ENCODE measurements at places on chromosomes 11 and 22. TPM values are rescaled to one million over a fixed set of nuclear protein-coding genes. Genes with fewer than 3 reads are reported as not detected.

DNA sequence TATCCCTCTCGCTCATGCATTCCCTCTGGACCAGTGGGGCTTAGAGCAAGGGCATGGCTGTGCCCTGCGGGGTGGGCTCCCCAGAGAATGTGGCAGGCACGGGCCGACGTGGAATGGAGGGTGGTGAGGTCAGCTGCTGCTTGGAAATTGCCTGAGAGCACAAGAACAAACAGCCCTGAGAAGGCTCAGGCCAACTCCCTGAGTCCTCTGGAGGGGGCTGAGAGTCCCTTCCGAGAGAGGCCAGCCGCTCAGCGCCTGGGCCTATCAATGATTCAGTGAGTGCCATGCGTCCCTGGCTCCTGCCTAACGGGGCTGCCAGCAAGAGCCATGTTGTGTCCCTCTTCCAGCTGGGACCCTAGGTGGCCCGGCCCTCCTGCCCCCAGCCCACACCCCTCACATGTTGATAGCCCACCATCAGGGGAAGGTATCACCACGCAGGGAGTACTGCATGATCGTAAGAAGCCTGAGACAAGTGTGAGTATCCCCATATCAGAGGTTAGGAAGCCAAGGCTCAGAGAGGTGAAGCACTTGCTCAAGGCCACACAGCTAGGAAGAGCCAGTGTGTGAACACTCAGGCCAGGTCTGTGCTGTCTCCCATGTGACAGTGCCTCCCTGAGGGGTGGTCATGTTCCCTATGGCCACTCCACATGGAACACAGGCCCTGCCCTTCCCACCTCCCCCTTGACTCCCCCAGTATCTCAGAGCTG is 55.8 kb downstream of the NECTIN1 start:
- DNase-seq: no peak
- peaks cover 21% of the 10 kb centered on the region for H3K36me3 ChIP-seq
- H3K27me3 ChIP-seq: no peaks in the 10 kb centered on the region
- H3K4me3 ChIP-seq: no peak overlapping the region
- H3K4me1 ChIP-seq: peaks cover 9% of the 10 kb centered on the region

DNA sequence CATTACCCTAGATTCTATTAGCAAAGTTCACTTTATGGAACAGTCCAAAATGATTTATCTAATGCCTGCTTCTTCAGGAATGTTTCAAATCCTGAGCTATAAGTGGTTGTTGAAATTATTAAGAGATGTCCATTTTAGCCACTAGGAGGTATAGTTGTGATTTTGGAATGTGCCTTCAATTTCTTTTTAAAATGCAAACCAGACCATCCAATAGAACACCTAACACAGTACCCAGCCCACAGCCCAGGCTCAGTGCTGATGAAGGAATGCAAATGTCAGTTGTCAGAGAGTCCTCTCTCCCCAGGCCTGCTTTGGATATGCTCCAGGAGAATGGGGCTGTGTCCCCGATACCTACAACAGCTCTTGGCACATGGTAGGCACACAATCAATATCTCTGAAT is 85.8 kb upstream of the E2F8 start:
- no peak overlapping the region for H3K4me3 ChIP-seq
- DNase-seq: no peak
- H3K4me1 ChIP-seq: no peaks in the 10 kb centered on the region
- no peaks in the 10 kb centered on the region for H3K36me3 ChIP-seq
- no peak overlapping the region for H3K27ac ChIP-seq

GRCh38 chr22:43564859-43565258 is 153.0 kb downstream of the MPPED1 start:
- no peaks in the 10 kb centered on the region for H3K36me3 ChIP-seq
- no peak for DNase-seq
- H3K4me3 ChIP-seq: no peak overlapping the region

GRCh38 chr22:42229455-42230149 is 40.9 kb downstream of the TCF20 start:
- no peak for DNase-seq
- H3K27me3 ChIP-seq: no peaks in the 10 kb centered on the region
- H3K4me1 ChIP-seq: peaks cover 10% of the 10 kb centered on the region

DNA sequence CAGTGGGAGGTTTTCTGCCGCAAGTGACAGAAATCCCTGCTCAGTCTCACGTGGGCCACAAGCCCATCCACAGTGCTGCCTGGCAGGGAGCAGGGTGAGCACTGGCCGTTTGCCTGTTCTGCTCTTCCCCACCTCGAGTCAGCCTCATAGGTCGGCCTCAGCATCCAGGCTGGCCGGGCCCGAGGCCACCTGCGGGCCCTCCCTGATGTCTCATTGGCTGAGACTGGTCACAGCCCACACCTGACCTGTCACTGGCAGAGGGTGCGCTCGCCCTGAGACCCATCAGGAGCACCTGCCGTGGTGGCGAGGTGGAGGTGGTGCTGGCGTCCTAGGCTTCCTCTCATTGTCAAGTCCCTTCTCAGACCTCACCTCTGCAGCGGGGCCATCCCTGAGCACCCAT is 72.1 kb downstream of the ELFN2 start:
- H3K36me3 ChIP-seq: no peaks in the 10 kb centered on the region
- H3K27me3 ChIP-seq: peaks cover 36% of the 10 kb centered on the region
- DNase-seq: no peak
- H3K4me3 ChIP-seq: no peak overlapping the region

DNA sequence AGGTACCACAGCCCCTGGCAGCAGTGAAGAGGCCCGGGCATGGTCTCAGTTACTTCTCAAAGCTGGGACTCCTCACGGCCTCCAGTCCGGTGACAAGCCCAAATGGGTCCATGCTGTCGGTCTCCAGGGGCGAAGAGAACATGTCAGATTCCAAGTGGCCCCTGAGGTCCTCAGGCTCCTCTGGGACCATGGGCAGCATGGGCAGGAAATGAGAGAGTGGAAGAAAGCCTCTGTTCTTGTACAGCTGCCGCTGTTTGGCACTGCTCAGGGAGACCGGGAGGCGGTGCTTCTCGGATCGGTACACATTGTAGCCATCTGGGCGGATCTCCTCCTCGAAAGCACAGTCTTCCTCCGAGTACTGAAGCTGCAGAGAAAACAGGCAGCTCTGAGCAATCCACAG is 4.6 kb downstream of the FGF19 start:
- peaks cover 57% of the 10 kb centered on the region for H3K27me3 ChIP-seq
- H3K27ac ChIP-seq: no peak overlapping the region
- H3K4me3 ChIP-seq: no peak overlapping the region
- peaks cover 16% of the 10 kb centered on the region for H3K4me1 ChIP-seq
- DNase-seq: no peak

- H3K27me3 ChIP-seq: no peaks in the 10 kb centered on the region
- H3K27ac ChIP-seq: peak overlapping the region; percentile 63
- H3K36me3 ChIP-seq: peaks cover 36% of the 10 kb centered on the region
- no peak overlapping the region for H3K4me3 ChIP-seq
- peaks cover 2% of the 10 kb centered on the region for H3K4me1 ChIP-seq
These were observed 61.4 kb upstream of the MTMR2 start for GRCh38 chr11:95985174-95985808.

GRCh38 chr11:63557570-63557969 is 5.6 kb downstream of the PLAAT2 start:
- peaks cover 12% of the 10 kb centered on the region for H3K4me1 ChIP-seq
- H3K4me3 ChIP-seq: no peak overlapping the region

DNA sequence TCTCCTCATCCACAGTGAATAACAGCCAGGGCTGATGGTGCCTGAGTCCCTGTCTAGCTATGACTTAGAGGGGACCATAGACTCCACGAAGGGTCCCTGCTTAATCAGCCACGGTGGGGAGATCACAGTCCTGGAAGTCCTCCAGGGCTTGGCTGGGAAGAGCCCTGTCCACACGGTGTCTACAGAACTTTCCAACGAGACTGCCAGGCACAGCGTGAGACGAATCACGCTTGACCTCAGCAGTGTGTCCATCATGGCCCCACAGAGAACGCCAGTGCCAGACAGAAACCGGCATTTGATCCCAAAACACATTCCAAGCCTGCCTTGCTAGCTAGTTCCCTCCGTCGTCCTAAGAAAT is 143.4 kb downstream of the CRYBB2 start:
- DNase-seq: no peak
- no peaks in the 10 kb centered on the region for H3K27me3 ChIP-seq
- no peaks in the 10 kb centered on the region for H3K4me1 ChIP-seq
- H3K36me3 ChIP-seq: no peaks in the 10 kb centered on the region
- no peak overlapping the region for H3K27ac ChIP-seq

GRCh38 chr11:133078591-133079404 is 453.5 kb downstream of the OPCML start:
- no peaks in the 10 kb centered on the region for H3K36me3 ChIP-seq
- H3K4me3 ChIP-seq: no peak overlapping the region
- H3K4me1 ChIP-seq: no peaks in the 10 kb centered on the region
- peaks cover 86% of the 10 kb centered on the region for H3K27me3 ChIP-seq
- DNase-seq: peak; percentile 56

DNA sequence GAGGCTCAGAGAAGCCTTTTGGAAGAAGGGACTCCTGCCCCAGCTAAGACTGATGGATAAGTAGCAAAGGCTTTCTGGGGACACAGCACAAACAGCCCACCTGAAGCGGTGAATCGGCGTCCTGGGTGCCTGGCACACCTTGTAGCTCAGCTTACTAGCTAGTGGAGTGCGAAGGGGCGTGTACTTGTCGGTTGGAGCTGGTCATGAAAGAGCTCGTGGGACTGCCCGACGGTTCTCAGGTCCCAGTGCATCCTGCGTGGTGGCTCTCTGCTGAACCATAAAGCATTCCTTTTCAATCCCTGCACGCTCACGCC is 690 bp upstream of the UVRAG start:
- H3K4me1 ChIP-seq: peaks cover 21% of the 10 kb centered on the region
- no peaks in the 10 kb centered on the region for H3K27me3 ChIP-seq
- no peak overlapping the region for H3K4me3 ChIP-seq
- peak overlapping the region; percentile 97 for H3K27ac ChIP-seq
- DNase-seq: no peak

- H3K4me1 ChIP-seq: peaks cover 28% of the 10 kb centered on the region
- H3K36me3 ChIP-seq: peaks cover 10% of the 10 kb centered on the region
- no peak for DNase-seq
- H3K4me3 ChIP-seq: no peak overlapping the region
- no peaks in the 10 kb centered on the region for H3K27me3 ChIP-seq
These were observed 78.9 kb downstream of the GAB2 start for GRCh38 chr11:78338702-78339101.

- H3K27ac ChIP-seq: no peak overlapping the region
- peaks cover 12% of the 10 kb centered on the region for H3K4me1 ChIP-seq
- H3K36me3 ChIP-seq: peaks cover 8% of the 10 kb centered on the region
- no peak for DNase-seq
- no peaks in the 10 kb centered on the region for H3K27me3 ChIP-seq
These were observed 25.5 kb downstream of the NPAT start for GRCh38 chr11:108196901-108197300.

GRCh38 chr11:12174128-12174476 is 63.7 kb downstream of the MICAL2 start:
- H3K27me3 ChIP-seq: no peaks in the 10 kb centered on the region
- no peak overlapping the region for H3K4me3 ChIP-seq
- peaks cover under 1% of the 10 kb centered on the region for H3K4me1 ChIP-seq
- no peak for DNase-seq
- no peak overlapping the region for H3K27ac ChIP-seq
- no peaks in the 10 kb centered on the region for H3K36me3 ChIP-seq

- no peak overlapping the region for H3K4me3 ChIP-seq
- no peak for DNase-seq
- peaks cover 44% of the 10 kb centered on the region for H3K4me1 ChIP-seq
These were observed 35.5 kb downstream of the FZD4 start for GRCh38 chr11:86919557-86920210.

GRCh38 chr22:38177044-38177443 is 4.6 kb downstream of the PLA2G6 start:
- DNase-seq: no peak
- H3K36me3 ChIP-seq: no peaks in the 10 kb centered on the region
- H3K4me3 ChIP-seq: no peak overlapping the region
- peak overlapping the region; percentile 61 for H3K27ac ChIP-seq
- peaks cover 36% of the 10 kb centered on the region for H3K4me1 ChIP-seq
- H3K27me3 ChIP-seq: no peaks in the 10 kb centered on the region

DNA sequence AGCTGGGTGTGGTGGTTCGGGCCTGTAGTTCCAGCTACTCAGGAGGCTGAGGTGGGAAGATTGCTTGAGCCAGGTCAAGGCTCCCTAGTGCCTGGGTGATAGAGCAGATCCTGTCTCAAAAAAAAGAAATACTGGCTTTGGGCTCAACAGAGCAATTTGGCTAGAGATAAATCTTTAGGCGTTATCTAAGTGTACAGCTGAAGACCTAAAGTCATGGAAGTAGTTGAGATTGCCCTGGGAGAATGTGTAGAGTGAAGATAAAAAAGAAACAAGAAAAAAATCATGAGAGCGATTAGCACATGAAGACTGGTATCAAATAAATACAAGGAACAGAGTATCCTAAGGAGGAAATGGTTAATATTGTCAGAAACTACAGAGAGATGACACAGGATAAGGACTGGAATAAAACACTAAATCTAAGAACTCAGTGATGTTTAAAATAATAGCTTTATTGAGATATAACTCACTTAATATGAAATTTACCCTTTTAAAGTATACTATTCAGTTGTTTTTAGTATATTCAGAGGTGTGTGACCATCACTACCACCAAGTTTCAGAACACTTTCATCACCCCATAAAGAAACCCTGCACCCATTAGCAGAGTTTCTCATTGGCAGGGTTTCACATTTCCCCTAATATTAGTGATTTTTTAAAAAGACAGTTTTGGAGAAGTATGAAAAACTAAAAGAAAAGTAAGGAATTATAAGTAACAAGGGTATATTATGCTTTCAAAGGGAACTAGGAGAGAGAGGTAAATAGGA is 20.7 kb downstream of the PIK3C2A start:
- H3K27me3 ChIP-seq: no peaks in the 10 kb centered on the region
- no peaks in the 10 kb centered on the region for H3K4me1 ChIP-seq
- H3K27ac ChIP-seq: no peak overlapping the region
- DNase-seq: no peak

DNA sequence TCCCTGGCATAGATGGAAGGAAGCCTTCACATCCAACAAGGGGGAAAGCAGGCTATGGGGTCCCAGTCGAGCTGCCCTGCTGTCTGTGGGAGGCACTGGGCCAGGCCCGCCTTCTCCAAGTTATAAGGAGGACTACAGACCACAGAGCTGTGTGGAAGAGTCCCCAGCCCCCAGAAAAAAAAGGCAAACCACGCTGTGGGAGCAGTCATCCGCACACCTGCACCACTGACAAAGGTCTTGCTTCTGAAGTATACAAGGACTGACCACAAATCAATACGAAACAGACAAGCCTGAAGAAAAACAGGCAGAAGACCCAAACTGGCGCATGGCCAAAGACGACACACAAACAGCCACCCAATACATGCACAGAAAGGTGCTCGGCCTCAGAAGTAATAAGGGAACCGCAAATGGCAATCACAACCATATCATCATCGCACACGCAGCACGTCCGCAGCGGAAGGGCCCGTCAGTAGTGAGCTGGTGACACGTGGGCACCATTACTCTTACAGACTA is 384.1 kb downstream of the CTTN start:
- H3K27ac ChIP-seq: no peak overlapping the region
- no peak for DNase-seq
- no peaks in the 10 kb centered on the region for H3K36me3 ChIP-seq
- no peaks in the 10 kb centered on the region for H3K4me1 ChIP-seq

The MAP6 gene
- total RNA-seq: 1.2 TPM

The GLYATL2 gene
- total RNA-seq: not detected

The NAALADL1 gene
- 1.5 TPM for total RNA-seq

The SAA2 gene
- total RNA-seq: not detected

The MFNG gene
- 0.83 TPM for total RNA-seq

The ACTN3 gene
- 0.11 TPM for total RNA-seq

The MAJIN gene
- total RNA-seq: not detected

The BBOX1 gene
- total RNA-seq: not detected

The GP1BB gene
- total RNA-seq: 4.4 TPM
